T-cell (primary cell): ENCODE measurements at places on chromosomes 2 and 18.
A peak's percentile ranks its signal among the peaks of the same experiment; 100 is the strongest.

DNA sequence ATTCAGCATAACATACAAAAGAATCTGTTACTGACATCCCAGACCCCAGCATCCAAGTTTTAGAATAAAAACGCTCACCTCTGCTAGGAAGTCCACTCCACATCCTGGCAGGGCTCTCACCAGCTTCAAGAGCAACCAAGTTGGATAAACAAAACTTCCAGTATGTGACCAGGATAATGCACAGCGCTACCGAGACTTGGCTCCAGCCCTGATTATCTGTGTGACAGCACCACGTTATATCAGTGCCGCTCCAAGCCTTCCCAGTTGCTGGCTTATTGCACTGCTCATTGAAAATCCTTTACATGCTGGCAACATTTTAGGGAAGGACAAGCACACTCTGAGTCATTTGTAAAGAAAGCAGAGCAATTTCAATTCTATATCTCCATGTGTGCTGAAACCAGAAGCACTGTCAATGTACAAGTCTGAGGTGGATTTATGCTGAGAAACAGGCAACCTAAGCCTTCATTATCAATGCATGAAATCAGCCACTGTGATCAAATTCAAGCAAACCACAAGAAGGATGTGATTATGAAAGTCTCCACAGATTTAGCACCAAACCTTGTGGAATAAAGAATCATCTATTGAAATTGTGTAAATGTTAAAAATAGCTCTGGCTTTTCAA, 115.7 kb downstream of the ZNF385B start:
- no peaks in the 10 kb centered on the region for H3K36me3 ChIP-seq
- H3K27ac ChIP-seq: no peak overlapping the region
- H3K4me1 ChIP-seq: no peaks in the 10 kb centered on the region
- DNase-seq: no peak
- H3K4me3 ChIP-seq: no peak overlapping the region

GRCh38 chr2:202723746-202724145, 89.0 kb downstream of the FAM117B start:
- no peaks in the 10 kb centered on the region for H3K4me1 ChIP-seq
- H3K4me3 ChIP-seq: no peak overlapping the region
- peaks cover 13% of the 10 kb centered on the region for H3K36me3 ChIP-seq
- no peak overlapping the region for H3K27ac ChIP-seq
- no peaks in the 10 kb centered on the region for H3K27me3 ChIP-seq
- no peak for DNase-seq

DNA sequence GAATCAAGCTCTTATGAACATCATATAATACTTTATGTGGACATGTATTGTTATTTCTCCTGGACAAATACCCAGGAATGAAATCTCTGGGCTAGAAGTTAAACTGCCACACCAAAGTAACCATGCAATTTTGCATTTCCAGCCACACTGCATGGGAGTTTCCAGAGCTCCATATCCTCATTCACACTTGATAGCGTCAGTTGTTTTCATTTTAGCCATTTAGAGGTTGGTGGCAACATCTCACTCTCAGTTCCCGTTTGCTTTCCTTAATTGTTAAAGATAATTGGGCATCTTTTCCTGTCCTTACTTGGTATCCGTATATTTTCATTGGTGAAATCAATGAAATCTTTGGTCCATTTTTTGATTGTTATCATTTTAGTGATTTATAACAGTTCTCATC, 47.8 kb downstream of the SH3YL1 start:
- H3K4me3 ChIP-seq: no peak overlapping the region
- H3K27ac ChIP-seq: no peak overlapping the region
- H3K27me3 ChIP-seq: peaks cover 9% of the 10 kb centered on the region
- H3K36me3 ChIP-seq: peaks cover 8% of the 10 kb centered on the region

- DNase-seq: no peak
- peaks cover 3% of the 10 kb centered on the region for H3K4me1 ChIP-seq
- no peaks in the 10 kb centered on the region for H3K27me3 ChIP-seq
- H3K4me3 ChIP-seq: no peak overlapping the region
- H3K27ac ChIP-seq: no peak overlapping the region
Measured at GRCh38 chr2:9984871-9985480, 33.5 kb downstream of the GRHL1 start.

DNA sequence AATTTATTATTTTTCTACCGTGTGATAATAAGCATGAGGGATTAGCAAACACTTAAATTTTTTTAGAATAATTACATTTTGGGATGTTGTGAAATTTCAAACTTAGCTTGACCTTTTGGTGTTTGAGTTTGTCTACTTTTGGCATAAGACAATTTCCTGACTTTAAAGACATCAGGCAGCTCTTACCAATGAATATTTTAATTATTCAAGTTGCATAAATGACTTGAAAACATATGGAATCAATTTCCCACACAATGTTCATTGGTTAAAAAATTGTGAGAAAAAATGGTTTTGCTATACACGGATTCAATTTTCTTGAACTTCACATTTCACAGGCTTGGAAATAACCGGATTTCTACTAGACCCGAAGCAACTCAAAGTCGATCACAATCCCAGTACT, 243.4 kb downstream of the IKZF2 start:
- H3K36me3 ChIP-seq: no peaks in the 10 kb centered on the region
- no peak overlapping the region for H3K27ac ChIP-seq
- no peak overlapping the region for H3K4me3 ChIP-seq
- no peaks in the 10 kb centered on the region for H3K27me3 ChIP-seq

DNA sequence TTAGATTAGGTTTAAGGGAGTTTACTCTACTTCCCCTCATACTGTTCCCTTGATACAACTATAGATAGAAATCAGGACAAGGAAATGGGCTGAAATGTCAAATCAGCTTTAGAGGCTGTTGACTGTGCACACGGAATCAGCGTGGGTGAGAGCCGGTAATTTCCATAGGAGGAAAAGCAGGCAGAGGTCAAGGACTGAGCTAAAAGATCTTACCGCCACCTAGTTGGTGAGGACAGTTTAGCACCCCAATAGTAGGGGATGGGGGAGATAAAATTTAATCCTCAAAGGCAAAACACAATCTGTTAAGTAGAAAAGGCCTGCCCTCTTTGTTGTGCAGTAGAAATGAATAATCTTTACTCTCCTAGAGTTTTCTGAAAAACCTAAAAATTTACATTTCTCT, 1154.5 kb upstream of the CHAC2 start:
- H3K27ac ChIP-seq: no peak overlapping the region
- DNase-seq: no peak
- H3K4me1 ChIP-seq: no peaks in the 10 kb centered on the region
- H3K36me3 ChIP-seq: no peaks in the 10 kb centered on the region

DNA sequence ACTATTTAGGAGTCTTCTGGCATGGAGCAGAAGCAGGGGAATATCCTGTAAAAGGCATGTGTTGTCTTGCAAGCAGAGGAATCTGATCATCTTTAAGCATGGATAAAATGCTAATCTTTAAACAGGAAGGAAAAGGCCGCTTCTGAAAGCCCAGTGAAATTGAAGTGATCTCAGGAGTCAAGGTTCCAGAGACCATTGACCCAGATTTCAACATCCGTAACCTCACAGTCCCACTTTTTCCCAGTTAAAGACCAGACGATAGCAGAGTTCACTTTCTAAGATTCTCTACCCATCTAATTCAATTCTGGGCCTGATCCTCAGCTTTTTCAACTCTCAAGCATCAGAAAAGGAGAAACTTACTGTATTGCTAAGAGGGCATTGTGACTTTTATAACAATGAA, 332.2 kb upstream of the LRP1B start:
- no peaks in the 10 kb centered on the region for H3K36me3 ChIP-seq
- H3K27me3 ChIP-seq: no peaks in the 10 kb centered on the region
- no peak overlapping the region for H3K27ac ChIP-seq
- no peak for DNase-seq

DNA sequence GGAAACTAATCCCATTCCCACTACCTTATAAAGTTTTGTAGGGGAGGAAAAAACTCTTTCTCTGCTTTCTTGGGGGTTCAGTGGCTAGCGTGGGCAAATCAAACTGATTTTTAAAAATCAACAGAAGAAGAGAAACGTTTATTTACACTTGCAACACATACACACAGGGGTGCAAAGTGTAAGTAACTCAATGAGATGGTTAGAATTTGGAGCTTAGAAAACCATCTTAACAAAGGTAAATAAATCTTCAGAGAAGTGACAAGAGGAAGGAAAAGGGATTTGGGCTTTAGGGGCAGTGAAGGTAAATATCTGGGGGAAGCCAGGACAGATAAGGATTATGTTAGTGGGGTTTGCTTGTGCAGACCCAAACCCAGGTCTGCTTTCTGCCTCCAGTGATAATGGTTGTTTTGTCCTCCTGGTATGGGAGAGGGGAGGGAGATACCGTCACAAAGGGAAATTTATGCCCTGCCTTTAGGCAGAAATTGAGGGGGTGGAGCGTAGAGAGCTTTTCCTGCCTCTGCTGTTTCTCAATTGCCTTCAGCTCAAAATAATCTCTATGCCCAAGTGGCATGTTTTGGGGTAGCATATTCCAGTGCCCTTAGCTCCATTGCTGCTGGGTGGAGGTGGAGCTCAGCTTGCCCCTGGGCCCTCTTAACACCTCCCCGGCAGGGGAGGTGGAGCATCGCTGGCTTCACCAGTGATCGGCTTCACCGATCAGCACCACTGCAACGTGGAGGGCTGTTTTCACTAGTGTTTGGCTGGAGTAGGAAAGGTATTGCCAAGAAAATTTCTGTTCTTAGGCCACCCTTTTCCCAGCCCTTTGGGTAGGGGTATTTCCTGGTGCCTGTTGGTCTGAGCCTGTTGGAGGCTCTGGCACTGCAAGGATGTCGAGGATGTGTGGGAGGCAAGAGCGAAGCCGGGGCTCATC, 92.2 kb downstream of the TEX51 start:
- H3K27me3 ChIP-seq: peaks cover 20% of the 10 kb centered on the region
- H3K27ac ChIP-seq: no peak overlapping the region
- no peak overlapping the region for H3K4me3 ChIP-seq
- H3K36me3 ChIP-seq: no peaks in the 10 kb centered on the region

DNA sequence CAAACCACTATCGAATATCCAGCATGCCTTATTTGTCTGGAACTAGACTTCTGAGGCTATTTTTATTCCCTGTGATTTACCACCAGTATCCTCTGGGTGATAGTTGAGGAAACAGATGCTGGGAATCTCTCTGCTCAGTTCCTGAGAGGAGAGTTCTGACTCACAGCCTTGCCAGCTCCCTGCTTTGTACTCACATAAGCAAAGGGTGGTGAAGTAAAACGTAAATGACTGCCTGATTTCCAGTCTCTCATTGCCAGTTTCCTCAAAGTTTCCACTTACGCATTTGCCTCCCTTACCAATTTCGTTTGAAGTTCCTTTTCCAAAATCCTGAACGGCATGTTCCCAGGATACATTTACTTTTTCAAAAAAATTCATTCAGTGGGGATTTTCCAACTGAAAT, 69.2 kb upstream of the HNRNPA3 start:
- no peaks in the 10 kb centered on the region for H3K36me3 ChIP-seq
- peaks cover 6% of the 10 kb centered on the region for H3K4me1 ChIP-seq
- no peak overlapping the region for H3K27ac ChIP-seq
- H3K27me3 ChIP-seq: peaks cover 6% of the 10 kb centered on the region
- H3K4me3 ChIP-seq: no peak overlapping the region
- no peak for DNase-seq

DNA sequence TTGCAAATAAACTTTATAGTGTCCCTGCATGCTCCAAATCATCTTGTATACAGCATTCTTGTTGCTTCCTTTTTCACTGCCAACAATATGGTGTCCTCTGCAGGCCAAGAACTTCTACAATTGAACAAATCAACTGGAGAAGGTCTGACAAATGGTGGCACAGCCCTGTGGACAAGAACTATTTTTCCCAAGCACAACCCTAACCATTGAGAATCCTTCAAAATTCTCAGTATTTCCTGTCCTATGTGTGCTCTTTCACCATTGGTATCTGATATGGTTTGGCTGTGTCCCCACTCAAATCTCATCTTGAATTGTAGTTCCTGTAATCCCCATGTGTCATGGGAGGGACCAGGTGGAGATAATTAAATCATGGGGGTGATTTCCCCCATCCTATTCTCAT, 865.1 kb upstream of the ACVR2A start:
- H3K27me3 ChIP-seq: no peaks in the 10 kb centered on the region
- no peak for DNase-seq
- H3K36me3 ChIP-seq: no peaks in the 10 kb centered on the region

DNA sequence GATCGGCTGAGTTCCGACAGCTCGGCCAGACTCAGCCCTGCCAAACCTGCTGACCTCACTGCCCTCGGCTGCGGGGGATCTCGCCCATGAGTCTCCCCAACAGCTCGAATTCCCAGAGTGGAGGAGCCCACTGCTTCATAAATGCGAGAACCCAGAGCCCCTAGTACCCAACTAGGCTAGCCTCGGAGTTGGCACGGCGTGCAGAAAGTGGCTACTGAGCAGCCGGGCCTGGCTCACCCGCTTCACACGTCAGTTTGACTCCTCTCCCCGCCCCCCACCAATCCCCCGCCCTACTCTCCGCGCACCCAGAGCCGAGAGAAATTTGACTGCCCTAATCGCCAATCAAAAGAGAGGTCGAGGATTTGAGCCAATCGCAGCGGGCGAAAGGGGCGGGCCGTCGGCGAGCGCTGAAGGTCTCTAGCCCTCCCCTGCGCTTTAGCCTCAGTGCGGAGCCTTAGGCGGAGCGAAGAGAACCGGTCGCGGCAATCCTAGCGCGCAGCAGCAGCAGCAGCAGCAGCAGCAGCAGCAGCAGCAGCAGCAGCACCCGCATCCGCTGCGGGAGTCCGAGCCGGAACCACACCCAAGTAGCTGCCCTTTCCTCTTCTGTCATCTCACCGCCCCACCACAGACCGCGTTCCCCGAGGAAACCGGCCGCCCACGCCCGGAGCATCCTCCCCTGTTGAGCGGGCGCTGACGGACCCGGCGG, at the start of gene GLS:
Gene GLS (plus strand): TSS at position 444 of the 706 bp plus-strand sequence. CDS start 264 bp downstream, outside the sequence.
- DNase-seq: peak; percentile 94
- no peaks in the 10 kb centered on the region for H3K36me3 ChIP-seq
- H3K27me3 ChIP-seq: no peaks in the 10 kb centered on the region
